ENCODE measurements at places on chromosomes 3 and 15.

- DNase-seq, result no peak
Observed at GRCh38 chr15:42696626-42697025, 40.3 kb downstream of the CDAN1 start.

- no peak for DNase-seq
Observed at GRCh38 chr3:73493543-73494308, 131.0 kb downstream of the PDZRN3 start.

- no peak for DNase-seq
Observed at GRCh38 chr3:191549357-191549756, 88.4 kb downstream of the PYDC2 start.

DNA sequence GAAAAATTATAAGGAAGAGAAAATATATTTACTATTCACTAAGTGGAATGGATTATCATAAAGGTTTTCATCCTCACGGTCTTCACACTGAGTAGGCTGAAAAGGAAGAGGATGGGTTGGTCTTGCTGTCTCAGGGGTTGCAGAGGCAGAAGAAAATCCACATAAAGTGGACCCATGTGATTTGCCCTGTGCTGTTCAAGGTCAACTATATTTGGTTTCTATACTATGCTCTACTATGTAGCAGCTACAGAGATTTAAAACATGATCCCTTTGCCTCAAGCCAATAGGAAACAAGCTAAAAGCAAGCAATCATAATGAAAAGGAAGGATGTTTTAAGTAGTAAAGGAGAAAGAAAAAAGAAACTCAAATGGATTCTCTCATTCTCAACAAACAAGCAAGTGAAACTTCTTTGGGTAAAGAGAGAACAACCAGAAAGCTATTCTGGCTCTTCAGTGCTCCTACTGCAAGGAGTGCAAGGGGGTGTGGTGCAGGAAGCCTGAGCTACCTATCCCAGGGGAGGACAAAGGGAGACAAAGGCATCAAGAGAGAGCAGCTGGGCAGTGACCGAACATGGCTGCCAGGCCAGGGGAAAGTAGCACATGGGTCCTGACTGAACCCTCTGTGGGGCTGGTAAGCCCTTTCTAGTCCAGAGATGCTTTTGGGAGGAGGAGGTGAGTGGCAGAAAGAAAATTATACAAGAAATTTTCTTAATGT lies 35.9 kb downstream of the SFMBT1 start:
- no peak for DNase-seq
